ENCODE measurements at places on chromosomes 7 and 10.

DNA sequence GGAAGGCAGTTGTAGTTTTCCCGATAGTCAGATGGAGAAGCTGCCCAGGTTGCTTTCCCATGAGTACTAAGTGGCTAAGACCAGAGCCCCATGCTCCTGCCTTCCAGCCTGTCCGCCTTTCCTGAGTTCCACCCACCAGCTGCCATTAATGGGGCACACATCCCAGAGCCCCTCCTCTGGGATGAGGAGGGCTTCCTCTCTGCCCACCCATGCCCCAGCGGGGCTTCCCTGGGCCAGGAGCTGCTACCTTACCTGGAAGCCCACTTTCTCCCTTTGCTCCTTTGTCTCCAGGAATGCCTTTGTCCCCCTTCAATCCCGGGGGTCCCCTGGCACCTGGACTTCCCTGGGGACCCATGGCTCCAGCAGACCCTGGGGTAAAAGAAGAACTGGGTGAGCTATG is 7.8 kb downstream of the SFTPD start:
- no peak for DNase-seq

GRCh38 chr10:15571575-15571974 is 148.1 kb downstream of the ITGA8 start:
- DNase-seq: no peak

DNA sequence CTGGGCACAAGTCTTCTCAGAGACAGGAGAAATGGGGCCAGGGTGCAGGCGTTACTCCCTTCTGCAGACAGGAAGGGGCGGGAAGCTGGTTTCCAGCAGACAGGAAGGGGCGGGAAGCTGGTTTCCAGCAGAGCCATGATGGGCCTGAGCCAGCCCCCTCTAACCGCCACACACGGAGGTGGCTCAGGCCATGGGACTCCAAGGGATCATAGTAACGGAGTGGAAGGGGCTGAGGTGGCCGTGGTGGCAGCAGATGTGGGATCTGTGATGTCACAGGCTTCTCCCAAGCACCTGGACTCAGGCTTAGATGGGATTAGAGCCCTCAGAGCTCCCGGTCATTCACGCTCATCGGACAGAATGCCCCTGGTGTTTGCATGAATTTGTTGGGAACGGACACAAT is 177.8 kb downstream of the USP6NL start:
- no peak for DNase-seq

- DNase-seq: no peak
Measured at GRCh38 chr10:28298951-28299350, 3.9 kb downstream of the MPP7 start.

GRCh38 chr7:122304319-122304975 is at the start of gene FEZF1:
FEZF1 (minus strand) TSS chr7:122304750; CDS start chr7:122304437, 313 bp downstream.
- no peak for DNase-seq

DNA sequence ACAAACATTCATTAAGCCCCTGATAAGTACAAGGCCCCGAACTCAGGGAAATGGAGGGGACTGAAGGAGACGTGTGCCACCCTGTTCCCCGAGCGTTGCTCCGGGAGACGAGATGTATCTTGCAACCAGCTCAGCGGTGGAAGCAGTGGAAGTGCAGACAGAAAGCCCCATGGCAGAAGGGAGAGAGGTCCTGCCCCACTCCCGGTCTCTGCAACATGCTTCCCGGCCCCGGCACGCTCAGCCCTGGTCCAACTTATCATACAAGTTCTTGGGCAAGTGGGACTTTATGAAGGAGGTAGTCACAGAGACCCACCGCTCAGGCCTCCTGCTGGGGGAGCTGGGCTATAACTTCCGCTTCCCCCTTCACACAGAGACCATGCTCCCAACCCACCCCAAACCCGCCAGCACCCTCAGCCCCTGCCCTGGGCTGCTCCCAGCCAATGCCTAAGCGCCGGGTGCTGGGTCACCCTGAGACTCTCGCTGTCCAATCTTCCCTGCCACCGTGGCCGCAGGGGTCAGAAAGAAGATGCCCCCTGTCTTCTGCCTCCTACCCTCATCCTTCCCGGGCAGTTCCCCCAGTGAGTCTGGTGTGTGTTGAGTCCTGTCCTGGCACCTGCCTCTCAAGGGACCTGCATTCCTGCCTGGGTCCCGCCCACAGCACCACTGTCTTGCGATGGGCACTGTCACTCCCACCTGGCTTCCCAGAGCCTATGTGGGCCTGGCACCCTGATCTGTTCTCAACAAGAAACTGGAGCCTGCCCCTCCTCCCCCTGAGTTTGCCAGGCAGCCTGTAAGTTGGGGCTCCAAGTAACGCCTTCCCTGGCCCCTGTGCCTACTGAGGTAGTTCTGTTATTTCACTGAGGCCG is 157.7 kb downstream of the PRKAG2 start:
- DNase-seq: no peak

GRCh38 chr7:135728136-135728669 is at the start of gene SLC13A4:
SLC13A4 (minus strand) TSS chr7:135728186; CDS start chr7:135727496, 690 bp downstream.
- DNase-seq: no peak

DNA sequence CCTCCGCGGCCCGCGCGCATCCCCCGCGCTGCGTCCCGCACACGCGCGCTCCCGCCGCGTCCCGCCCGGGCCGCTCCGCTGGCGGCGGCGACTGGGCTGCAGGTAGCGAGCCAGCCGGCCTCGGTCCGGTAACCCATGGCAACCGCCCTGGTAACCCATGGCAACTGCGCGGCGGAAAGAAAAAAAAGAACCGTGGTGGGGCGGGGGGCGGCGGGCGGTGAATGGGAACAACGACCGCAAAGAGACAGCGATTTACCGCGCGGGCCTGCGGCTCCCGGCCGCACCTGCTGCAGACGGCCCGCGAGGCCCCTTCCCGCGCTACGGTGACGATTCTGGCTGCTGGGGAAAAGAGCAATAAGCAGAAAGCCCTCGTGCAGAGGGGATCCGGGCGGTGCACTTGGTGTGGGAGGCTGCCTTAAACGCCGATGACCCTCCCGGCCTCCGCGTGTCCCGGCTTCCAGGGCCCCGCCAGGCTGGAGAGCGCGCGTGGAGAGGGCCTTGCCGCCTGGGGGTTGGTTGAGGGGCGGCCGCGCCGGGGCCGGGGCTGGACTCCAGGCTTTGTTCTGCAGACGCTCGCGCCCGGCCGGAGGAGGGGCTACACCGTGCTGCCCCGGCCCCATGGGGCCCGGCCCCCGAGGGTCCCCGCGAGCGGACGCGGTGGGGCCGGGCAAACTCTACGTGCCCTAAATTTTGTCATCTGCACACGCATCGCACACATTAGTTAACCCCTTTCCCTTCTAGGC is 84.7 kb downstream of the SNX10 start:
- peak; percentile 20 for DNase-seq

DNA sequence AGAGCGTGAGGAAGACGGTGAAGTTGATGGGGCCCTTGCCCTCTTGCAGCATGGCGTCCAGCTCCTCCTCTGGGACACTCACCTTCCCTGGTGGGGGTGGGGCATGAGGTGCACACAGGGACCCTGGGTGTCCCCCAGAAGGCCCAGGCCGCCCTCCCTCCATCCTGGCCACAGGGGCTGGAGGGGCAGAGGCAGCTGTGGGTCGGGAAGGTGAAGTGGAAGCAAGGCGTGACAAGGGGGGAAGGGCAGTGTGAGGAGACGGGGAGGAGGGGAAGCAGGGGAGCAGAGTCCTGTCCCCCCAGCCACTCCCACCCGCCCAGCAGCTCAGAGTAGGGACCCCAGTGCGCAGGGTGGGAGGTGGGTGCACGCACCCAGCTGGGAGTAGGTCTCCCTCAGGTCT is 791 bp downstream of the MYL7 start:
- no peak for DNase-seq

DNA sequence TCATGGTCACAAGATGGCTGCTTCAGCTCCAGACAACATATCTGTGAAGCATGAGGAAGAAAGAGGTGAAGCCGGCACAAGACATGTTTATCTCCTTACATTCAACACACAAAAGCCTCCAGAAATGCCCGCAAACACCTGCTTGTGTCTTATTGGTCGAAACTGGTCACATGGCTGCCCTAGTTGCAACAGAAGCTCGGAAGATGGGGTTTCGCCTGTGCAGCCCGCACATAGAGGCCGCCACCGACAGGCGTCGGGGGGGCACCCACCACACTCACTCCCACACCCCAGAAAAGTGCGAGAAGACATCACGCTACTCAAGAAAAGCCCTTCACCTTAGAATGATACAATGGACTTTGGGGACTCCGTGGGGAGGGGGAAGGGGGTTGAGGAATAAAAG is 63.0 kb upstream of the MGMT start:
- no peak for DNase-seq

GRCh38 chr7:95298091-95298490 is 26.2 kb downstream of the PON1 start:
- no peak for DNase-seq

DNA sequence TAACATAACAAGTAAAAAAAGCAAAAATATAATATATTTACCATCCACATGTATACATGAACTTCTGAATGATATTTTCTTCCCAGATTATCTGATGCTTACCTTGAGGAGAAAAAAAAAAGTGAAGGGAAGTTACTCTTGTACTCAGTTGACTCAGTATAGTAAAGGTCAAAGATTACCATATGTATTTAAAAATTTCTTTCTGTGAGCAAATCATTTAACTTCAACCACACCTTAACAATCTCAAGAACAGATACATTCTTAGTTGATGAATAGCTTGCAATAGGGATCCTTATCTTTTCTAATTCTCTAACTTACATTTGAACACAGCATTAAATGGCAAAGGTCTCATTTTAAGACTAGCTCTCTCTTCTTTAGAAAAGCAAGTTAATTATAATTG is 29.8 kb downstream of the PRR15 start:
- no peak for DNase-seq

DNA sequence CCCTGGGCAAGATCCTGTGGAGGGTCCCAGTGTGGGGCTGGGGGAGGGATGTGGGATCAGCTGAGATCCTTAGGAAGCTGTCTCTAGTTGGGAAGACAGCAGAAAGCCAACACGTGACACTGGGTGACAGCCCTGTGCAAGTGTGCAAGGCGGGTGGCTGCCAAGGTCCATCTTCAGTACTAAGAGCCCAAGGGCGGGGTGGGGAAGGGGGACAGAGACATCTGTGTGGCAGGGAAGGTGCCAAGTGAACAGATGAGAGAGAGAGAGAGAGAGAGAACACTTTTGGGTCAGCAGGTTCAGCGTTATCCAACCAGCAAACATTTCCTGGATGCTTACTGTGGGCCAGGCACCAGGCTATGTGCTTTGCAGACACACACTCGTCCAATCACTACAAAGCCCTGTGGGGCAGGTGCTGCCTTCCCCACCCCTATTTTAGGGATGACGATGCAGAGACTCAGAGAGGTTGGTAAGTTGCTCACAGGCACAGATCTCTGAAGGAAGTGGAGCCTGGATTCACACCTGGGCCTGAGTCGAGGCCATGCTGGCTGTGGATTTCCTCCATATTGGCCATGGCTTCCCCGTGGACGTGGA is 135.7 kb downstream of the GRK5 start:
- DNase-seq: no peak

DNA sequence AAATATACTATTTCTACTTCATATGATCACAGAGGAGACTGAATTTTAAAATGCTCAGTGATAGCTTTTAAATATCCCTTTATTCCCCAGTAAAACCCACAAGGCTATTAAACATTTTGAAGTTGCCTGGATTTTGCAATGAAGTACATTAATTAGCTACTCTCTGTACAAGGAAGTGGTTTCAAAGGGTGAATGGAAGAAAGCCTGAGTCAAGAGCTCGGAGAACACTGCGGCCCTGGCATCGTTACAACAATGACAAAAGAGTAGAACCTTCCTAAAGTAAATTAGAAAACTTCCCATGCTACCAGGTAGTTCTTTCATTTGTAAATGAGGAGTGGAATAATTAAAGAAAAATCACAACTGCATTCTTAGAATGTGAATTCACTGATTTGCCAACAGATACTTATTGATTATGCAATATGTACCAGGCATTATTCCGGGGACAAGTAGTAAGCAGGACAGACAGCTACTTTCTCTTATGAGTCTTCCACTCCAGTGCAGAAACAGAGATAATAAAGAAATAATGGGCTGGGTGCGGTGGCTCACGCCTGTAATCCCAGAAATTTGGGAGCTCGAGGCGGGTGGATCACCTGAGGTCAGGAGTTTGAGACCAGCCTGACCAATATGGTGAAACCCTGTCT is 63.0 kb downstream of the ZNF22 start:
- no peak for DNase-seq
